ENCODE measurements at places on chromosomes 6 and 20.
A peak's percentile ranks its signal among the peaks of the same experiment; 100 is the strongest.

DNA sequence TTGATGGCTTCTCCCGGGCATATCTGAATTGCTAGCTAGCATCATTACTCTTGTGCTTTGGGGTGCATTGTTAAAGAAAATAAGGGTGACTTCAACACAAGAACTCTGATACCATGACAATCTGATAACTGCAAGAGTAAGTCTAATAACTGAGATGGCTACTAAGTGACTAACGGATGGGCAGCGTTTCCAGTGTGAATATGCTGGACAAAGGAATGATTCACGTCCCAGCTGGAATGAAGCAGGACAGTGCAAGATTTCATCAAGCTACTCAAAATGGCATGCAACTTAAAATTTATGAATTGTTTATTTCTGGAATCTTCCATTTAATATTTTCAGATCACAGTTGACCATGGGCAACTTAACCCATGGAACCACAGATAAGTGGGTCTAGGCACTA lies 31.7 kb downstream of the MOXD1 start:
- DNase-seq = peak; percentile 83

- no peak for DNase-seq
Measured at GRCh38 chr6:984031-984430, 291.1 kb upstream of the EXOC2 start.

- DNase-seq = no peak
Measured at GRCh38 chr20:53827292-53828087, 233.9 kb upstream of the ZNF217 start.

- no peak for DNase-seq
Measured at GRCh38 chr6:156767603-156768467, 9.3 kb upstream of the ARID1B start.

GRCh38 chr6:125273965-125274364 lies 27.8 kb downstream of the HDDC2 start:
- no peak for DNase-seq

DNA sequence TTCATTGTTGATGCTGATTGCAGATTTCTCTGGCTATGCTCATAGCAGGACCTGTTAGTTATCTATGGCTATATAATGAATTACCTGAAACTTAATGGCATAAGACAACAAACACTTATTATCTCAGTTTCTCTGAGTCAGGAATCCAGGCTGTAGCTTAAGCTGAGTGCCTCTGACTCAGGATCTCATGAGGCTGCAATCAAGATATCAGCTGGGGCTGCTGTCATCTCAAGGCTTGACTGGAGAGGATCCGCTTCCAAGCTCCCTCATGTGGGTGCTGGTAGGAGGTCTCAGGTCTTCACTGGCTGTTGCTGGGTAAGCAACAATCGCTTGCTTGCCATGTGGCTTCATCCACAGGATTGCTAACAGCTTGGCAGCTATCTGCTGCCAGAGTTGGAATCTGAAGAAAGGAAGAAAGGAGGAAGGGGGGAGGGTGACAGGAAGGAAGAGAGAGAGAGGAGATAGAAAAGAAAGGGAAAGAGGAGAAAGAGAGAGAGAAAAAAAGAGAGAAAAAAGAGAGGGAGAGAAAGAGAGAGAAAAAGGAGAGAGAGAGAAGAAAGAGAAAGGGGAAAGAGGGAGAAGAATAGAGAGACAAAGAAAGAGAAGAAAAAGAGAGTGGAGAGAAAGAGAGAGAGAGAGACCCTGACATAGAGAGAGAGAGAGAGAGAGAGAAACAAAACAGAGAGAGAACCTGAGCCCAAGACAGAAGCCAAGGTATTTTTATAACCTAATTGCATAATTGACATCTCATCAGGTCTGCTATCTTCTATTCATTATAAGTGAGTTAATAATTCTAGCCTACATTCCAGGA lies 579.0 kb upstream of the BTBD3 start:
- DNase-seq = no peak

- DNase-seq = no peak
Measured at GRCh38 chr6:168315596-168315995, 4.0 kb downstream of the DACT2 start.

DNA sequence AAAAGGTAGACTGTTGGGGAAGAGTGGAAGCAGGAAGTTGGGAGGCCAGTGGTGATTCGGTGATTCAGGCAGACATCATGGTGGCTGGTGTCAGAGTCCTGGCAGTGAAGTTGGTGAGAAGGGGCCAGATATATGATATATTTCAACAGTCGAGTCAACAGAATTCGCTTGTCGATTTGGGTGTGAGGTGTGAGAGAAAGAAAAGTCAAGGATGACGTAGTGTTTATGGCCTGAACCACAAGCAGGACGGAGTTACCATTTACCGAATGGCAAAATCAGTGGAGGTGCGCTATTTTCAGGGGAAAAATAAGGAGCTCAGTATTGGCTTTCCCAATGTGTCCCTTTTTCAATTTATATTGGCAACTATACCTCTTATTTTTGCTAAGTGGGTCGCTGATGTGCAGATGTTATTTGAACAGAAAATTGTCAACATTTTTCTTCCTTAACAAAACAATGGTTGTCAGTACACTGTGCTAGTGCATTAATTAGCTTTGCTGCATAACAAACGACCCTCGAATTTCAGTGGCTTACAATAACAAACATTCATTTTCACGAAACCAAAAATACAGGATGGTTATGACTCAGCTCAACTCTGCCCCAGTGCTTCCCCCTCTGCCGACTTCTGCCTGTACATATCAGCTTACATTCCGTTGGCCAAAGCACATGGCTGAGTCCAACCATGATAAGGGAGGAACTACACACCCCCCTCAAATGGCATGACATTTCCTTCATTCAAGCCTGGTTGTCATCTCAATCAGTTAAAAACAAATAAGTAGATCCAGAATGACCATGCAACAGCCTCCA lies 255.0 kb upstream of the ZFP64 start:
- DNase-seq = no peak

DNA sequence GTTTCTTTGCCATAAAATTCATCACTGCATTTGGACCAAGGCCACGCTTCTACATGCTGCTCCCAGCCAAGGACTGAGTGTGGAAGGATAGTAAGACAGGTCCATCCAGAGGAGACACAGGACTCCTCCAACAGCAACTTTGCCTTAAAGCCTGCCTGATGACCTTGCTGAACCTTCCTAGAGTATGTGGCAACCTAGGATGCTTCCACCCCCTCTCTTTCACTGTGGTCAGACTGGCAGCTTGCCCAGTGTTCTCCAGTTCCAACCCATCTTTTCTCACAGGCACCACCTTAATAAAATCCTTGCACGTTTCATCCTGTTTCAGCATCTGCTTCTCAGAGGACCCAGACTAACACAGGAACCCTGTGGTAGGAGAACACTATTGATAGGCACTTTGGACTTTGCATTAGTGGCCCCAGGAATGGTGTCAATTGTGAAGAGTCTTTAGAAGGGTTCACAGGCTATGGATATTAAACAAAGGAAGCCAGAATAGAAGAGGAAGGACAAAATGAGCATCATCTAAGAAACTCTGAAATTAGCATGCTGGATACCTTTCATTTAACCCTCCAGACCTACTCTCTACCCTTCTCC lies 2.4 kb upstream of the PKHD1 start:
- DNase-seq = no peak

DNA sequence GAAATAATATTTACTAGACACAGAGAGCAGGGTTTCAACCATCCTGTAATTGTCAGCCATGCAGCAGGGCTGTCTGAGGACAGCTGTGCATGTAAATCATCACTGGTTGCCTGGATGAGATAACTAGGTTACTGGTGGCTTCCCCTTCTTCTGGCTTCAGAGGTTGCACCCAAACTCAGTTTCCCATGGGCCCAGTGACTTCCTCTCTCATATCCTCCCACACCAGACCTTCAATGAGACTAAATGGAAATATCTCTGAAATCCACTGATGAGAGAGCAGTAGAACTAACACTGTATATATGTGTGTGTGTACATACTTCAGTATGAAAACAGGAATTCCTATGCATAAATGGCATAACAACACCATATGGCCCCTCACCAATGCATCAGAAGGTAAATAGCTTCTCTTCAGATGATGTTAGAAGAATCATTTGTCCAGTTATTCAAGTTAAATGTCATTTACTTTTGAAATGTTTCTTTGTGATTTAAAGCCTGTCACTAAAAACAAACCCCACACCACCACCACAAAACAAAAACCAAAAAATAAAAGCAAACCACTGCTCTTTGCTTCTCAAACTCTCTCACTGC lies 51.0 kb upstream of the IL20RA start:
- no peak for DNase-seq

GRCh38 chr6:15995493-15995892 lies 133.4 kb upstream of the MYLIP start:
- DNase-seq = no peak

DNA sequence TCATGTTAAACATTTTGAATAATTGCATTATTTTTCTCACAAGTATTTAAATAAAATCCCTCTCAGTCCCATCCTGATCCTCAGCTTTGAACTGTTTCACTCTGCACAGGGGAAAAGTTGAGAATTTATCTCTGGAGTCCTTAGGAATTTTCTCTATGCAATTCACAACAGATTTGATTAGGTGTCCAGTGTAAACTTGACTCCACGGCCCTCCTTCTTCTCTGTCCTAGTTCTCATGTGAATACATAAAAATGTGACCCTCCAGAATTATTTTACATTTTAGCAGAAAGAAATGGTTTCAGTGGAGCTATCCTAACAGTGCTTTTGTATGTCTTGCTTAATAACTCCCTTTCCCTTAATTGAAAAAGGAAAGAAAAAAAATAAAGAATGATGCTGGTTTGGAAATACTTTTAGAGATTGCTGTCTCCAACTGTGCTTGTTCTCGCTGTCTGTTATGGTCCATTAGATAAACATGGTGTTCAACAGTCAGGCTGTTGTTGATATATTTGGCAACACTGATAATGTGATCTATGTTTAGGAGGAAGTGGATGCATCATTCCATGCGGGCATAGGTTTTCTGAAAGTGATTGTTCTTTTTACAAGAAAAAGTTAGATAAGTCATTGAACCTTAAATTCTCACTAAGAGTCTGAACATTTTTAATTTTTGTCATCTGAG lies 599.4 kb upstream of the CITED2 start:
- peak; percentile 68 for DNase-seq

DNA sequence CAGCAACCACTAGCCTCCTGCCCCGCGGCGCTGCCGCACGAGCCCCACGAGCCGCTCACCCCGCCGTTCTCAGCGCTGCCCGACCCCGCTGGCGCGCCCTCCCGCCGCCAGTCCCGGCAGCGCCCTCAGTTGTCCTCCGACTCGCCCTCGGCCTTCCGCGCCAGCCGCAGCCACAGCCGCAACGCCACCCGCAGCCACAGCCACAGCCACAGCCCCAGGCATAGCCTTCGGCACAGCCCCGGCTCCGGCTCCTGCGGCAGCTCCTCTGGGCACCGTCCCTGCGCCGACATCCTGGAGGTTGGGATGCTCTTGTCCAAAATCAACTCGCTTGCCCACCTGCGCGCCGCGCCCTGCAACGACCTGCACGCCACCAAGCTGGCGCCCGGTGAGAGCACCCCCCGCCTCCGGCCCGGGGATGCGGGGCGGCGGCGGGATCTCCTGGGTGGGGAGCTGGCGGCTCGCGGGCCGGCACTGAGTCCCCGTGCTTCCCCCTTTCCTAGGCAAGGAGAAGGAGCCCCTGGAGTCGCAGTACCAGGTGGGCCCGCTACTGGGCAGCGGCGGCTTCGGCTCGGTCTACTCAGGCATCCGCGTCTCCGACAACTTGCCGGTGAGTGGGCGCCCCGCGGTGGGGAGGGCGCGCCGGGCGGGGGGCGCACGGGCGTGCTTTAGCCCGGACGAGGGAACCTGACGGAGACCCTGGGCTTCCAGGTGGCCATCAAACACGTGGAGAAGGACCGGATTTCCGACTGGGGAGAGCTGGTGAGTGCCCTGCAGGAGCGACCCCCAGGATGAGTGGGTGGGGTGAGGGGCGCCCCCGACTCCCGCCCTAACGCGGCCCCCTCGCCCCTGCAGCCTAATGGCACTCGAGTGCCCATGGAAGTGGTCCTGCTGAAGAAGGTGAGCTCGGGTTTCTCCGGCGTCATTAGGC lies 585 bp downstream of the PIM1 start:
- peak; percentile 42 for DNase-seq

DNA sequence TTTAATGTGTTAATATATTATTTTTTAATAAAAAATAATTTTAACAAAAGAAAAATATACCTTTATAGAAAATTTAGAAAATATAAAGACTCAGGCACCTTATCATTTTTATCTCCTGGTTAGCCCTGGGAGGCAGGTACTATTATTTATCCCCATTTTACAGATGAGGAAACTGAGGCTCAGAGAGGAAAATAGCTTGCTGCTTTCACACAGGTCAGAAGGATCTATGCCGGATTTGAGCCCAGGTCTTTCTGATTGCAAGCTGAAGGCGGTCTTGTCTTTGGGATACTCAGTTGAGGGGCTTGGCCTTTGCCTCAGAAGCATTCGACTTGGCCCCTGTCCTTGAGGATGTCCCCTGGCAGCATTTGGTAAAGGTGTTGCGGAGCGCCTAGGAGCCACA lies 11.5 kb upstream of the OSER1 start:
- DNase-seq = no peak

DNA sequence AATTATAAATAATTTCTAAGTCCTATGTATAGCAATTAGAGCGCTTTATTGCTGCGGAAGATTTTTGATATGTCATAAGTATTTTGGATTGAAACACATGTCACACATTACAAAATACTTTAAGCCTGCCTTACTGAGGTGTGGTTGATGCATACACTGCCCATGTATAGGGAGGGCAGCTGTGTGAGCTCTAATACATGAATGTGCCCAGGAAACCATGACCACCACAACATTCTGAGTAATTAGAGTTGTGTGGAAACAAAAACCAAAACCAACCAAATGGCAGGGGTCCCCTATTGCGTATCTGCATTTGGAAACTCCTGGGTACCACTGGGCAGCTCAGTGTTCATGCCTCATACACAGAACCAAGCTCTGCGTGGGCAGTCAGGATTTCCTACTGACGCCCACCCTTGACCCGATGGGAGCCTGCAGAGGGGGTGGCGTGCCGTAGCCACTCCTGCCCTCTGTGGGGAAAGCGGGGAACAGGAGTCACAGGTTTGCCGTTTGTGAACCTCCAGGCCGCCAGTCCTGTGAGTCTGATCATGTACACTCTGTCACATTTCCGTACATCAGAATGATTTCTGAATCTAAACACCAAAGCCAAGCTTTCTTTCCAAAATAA lies 50.9 kb upstream of the PDE10A start:
- no peak for DNase-seq

DNA sequence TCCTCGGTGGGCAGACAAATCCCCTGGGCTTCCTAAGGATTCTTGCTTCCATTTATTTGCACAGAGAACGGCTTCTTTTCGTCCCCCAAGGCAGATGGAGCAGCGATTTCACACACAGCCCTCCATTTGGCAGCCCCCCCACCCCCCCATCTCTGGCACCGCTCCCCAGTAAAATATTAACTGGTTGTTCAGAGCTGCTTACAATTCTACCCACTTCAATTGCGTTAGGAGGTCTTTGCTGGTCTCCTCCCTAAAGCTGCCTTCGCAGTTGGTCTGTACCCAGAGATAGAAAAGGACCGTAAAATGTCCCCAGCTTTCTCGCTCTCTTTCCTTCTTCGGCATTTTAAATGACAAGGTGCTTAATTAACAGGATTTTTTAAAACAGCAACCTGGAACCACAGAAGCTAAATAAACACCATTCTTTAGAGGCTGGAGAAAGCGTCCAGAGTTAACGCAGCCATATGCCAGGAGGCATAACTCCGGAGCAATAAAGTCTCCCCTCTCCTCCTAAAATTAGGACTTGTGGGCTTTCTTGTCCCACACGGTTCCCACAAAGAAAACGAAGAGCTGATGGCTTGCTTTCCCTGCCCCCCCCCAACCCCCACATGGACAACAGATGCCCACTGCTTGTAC lies 1.7 kb upstream of the ZMYND8 start:
- no peak for DNase-seq

Measured in AG10803 (cell line).